ENCODE measurements at places on chromosomes 11 and 22.

GRCh38 chr22:16783930-16784354 lies 41.3 kb downstream of the XKR3 start:
- DNase-seq = no peak

- no peak for DNase-seq
These were observed 27.1 kb downstream of the PDGFD start for GRCh38 chr11:104136861-104137260.

DNA sequence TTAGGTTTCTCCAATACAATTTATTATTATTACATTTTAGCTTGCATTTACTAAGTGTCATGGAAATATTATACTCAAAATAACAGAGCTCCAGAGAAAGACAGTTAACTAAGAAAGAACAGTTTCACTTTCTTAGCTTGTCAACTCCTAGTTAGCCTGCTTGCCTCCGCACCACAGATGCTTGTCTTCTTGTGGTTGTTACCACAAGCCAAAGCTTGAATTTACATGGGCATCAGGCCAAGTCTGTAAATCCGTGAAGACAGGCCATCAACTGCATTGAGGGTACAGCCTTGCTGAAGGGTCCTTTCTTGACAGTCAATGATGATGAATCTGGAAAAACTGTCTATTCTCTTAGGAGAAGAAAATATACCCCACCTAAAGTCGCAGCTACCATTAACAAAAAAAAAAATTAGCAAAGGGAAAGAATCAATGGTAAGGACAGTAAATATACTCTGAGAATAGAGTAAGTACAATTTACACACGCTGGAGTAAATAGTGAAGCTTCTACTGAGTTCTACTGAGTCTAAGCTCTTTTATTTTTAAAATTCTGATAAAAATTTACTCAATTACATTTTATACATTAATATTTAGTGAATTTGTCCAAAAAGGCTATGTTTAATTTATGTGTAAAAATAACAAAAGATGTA lies 15.6 kb upstream of the DENND5A start:
- peak; percentile 59 for DNase-seq

DNA sequence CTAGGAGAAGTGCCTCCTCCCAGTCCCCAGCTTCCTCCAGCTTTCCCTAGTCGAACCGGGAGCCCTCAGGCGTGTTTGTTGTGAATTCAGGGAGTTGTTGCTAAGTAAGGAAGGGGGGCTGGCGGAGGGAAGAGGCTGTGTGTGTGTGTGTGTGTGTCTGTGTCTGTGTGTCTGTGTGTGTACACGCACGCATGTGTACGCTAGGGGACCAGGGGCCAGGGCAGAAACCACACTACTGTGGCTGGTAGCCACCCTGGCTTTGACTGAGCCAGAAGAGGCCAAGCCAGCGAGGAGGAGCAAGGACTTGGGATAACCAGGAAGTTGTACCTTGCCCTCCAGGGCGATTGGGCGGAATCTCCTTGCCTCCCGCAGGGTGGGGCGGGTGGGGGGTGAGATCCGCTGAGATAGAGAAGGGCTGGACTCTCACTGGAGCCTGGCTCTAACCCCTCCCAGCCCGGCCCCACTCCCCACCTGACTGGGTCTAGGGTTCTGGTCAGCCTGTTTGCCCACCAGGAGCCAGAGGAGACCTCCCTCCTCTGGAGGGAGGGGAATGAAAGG lies 7.5 kb downstream of the BCL9L start:
- DNase-seq = no peak

- DNase-seq = no peak
These were observed 528.0 kb downstream of the SOX6 start for GRCh38 chr11:15828215-15828853.

DNA sequence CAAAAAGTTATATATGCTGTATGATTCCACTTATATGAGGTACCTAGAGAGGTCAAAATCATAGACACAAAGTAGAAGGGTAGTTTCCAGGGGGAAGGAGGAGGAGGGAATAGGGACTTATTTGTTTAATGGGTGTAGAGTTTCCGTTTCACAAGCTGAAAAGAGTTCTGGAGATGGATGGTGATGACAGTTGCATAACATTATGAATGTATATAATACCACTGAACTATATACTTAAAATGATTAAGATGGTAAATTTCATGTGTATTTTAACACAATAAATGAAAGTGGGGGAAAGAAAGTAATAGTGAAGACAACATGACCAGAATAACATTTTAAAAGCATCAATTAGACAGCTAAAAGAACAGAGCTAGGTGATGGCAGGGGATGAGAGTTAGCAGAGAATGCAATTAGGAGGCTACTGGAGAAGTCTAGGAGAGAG lies 51.2 kb downstream of the MRTFA start:
- no peak for DNase-seq

DNA sequence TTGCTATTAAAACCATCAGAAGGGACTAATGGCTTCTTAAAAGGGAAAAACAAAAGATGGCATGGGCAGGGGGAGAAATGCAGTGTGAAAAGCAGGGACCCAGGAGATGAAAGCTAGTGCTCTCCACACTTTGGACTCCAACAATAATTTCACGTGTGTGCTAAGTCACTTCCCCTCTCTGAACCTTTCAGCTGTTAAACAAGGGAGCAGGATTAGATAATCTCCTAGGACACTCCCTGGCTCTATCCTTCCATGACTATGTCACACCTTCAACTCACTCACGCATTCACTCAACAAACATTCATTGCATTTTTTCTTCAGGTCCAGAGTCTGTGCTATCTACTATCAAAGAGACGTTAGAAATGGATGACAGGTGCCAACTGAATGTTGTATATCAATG lies 88.7 kb downstream of the SYN3 start:
- DNase-seq = no peak

GRCh38 chr11:75896843-75897419 lies 81.9 kb downstream of the UVRAG start:
- no peak for DNase-seq

DNA sequence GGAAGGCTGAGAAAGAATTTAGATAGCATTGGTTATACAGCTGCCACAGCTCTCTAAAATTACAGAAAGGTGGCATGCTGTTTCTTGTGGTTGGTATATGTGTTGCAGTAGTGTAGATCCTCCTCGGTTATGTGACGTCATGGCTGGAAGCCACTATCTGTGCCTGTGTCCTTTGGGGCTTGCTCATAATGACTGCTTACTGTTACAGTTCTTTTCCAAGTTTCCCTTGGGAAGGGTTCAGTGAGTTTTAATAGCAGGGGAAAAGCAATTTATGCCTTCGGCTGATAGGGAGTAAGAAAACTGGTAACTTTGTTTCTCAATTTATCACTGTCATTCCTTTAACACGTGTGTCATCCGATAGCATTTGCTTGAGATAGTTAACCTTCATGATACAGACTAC lies 47.2 kb downstream of the POLD3 start:
- no peak for DNase-seq

DNA sequence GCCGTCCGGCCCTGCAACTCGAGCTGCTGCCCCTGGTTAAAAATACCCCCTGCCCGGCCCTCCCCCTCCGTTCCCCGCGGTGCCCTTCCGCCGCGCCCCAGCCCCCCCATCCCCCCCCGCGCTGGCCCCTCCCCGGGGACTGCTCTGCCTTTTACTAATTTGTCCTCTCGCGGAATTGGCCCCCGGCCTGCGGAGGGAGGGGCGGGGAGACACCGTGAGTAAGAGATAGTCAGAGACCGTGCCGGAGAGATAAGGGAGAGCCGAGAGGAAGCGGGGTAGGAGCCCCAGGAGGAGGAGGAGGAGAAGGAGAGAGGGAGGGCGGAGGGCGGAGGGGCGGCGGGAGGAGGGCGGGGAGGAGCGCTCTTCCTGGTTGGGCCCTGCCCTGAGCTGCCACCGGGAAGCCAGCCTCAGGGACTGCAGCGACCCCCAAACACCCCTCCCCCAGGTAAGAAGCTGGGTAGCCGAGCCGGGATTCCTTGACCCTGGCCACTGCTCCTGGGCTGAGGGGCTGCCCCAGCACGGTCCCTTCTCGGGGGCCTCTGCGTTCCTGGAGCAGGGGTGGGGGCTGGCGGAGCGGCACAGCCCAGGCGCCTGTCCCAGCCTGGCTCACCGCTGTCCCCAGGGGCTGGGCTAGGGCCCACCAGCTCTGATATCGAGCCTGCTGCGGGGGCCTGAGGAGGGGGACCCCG lies at the start of gene CAPN1:
CAPN1 (plus strand) TSS at position 360 of the 689 bp plus-strand sequence. CDS start 774 bp downstream, outside the sequence.
- peak; percentile 89 for DNase-seq

DNA sequence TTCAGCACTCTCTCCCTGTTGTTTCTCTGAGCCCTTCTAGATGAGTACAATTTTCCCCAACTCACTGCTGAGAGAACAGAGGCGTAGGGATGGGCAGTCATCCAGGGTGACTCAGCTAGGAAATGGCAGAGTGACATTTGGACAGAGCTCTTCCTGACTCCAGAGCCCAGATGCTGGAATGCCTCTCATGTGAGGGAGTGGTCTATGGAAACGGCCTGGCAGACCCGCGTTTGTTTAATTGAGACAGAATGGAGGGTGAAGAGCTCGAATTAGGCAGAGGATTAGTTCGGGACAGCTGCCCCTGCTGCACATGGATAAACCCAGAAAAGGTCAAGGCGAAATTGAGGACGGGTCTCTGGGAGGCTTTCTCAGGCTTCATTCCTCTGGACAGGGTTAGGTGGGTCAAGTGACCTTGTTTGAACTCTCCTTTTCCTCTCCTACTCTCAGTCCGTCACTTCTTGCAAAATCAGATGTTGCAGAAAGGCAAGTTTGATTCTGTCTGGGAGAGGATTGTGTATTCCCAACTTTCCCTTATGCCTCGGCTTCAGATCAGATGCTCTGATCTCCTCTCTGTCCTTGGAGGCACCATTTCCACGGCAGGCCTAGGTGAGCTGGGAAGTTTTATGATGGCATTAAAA lies 7.6 kb upstream of the LMO2 start:
- DNase-seq = no peak

DNA sequence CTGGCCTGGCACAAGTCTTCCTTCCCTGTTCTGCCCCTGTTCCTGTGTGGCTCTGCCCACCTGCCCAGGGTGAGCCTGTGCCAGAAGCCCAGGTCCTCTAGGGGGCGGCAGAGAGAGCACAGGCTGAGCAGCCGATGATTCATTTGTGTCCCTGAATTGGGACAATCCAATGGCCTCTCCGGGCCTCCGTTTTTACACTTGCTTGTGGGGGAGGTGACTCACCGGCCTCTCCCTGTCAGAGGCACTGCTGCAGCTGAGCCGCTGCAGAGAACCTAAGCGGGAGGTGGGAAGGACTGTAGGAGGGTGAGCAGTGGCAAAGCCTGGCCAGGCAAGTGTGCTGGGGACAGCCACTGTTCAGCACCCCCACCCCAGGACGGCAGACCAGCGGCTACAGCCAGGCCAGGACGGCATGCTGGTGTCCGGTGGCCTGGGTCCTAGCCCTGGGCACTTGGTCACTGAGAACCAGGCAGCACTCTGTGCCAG lies 65.2 kb upstream of the LMO1 start:
- peak; percentile 89 for DNase-seq

DNA sequence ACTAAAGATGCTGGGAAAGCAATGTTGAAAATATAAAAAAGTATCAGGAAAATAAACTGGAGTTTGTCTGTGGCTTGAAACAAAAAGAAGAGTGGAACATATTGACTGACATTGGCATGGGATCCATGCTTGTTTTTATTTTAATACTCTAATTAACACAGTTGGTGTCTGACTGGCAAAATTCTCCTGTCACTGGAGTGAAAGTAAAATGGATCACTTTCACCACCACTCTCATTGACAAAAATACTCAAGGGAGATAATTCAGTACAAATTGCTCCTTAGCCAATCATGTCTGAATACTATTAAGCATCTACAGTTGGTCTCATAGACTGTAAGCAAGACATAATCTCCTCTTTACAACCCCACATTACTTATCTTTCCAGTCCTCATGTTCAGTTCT lies 101.8 kb downstream of the DCDC1 start:
- DNase-seq = no peak

- peak; percentile 91 for DNase-seq
These were observed 7.2 kb upstream of the PLXNB2 start for GRCh38 chr22:50314455-50315288.

DNA sequence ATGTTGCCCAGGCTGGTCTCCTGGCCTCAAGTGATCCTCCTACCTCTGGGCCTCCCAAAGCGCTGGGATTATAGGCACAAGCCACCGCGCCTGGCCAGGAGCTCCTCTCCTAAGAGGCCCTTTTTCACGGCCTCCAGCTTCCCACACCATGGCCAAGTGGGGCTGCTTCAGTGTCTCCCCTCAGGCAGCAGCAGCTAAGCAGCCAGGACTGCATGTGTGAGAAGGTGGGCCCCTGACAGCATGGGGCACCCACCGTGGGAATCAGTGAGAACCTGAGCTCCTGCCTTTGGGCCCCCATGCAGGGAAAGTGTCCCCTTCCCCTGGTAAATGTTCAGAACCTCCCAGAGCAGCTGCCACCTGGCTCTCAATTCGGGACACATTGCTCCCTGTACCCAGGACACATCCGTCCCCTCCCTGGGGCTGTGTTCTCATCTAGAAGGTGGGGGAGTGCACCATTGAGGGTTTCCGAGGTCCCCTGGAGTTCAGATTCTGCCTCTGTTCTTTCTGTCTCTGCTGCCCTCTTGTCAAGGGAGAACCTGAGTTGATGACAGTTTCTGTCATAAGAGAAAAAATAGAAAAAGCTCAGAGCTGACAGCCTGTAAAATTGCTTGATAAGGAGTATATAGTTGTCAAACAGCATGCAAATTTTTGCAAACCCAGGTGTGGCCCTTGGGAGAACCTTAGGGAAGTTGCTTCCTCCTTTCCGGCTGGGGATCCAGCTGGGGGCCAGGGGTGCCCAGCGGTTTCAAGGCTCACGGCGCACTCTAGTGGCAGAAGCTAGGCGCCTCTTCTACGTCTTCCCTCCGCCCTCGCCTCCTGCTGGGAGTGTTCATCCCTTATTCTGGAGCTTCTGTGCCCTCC lies 29.7 kb downstream of the FAM83F start:
- DNase-seq = peak; percentile 89

GRCh38 chr11:2796091-2796490 lies 89.5 kb downstream of the CDKN1C start:
- no peak for DNase-seq

GRCh38 chr11:48167380-48167779 lies 49.2 kb upstream of the OR4B1 start:
- no peak for DNase-seq

- DNase-seq = no peak
These were observed 18.5 kb downstream of the TRIM5 start for GRCh38 chr11:5666402-5666793.

GRCh38 chr11:3962406-3962840 lies 107.0 kb downstream of the STIM1 start:
- DNase-seq = no peak

DNA sequence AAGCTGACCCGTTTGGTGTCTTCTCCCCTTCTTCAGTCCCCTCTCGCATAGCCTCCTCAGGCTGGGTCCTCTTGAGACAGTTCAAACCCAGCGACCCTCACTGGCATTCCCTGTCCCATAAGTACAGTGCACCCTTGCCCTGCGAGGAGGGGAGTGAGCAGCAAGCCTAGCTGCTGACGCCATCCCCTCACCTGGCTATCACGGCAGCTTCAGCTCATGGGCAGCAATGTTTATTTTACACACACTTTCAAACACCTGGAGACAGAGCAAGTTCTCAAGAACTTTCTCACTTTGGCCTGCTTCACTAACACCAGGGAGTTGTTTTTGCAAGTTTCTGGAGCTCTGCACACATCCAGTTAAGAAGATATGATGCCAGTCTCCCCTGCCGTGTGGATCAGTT lies 189.6 kb upstream of the E2F8 start:
- DNase-seq = no peak

- no peak for DNase-seq
These were observed 5.1 kb downstream of the SSTR3 start for GRCh38 chr22:37206841-37207821.

Data from GM13976 (cell line).